Skin of body (tissue), 3 donors: ENCODE measurements at places on chromosomes 1 and 21. TPM values are rescaled to one million over a fixed set of nuclear protein-coding genes. Genes with fewer than 3 reads are reported as not detected.

DNA sequence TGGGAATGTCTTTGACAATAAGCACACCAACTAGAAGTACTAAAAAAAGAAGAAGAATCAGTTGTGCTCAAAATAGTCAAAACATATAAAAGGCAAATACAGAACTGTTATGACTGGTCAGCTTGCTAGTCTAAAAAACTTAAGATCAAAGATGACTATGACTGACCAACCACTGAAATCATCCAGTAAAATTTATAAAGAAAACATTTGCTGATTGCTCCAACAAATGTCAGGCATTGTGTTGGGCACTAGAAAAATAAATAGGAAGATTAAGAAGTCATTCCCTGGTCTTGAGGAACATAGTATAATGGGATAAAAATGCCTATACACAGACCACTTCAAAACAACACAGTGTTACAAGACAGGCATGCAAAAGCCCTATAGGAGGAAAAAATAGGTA, 9.3 kb upstream of the ANGPTL3 start:
- no peak for DNase-seq

PLPP3 gene
- total RNA-seq = 124 TPM

GRCh38 chr1:12565966-12566352, 52.1 kb downstream of the DHRS3 start:
- DNase-seq = no peak

DNA sequence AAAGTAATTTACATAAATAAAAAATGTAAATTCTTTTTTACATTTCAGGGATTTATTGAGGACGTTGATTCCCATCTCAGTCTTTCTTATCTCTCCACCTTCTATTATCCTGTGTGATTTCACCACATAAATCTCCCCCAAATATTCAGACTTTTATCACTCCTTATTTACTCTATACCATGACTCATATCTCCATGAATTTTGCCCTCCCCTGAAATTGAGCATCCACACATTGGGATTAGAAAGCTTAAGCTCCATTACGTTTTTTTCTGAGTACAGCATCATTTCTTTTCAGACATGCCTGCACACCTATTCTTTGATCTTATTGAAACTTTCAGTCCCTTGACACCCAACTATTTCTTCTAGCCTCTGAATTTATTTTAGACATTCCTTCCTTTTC, 111.2 kb downstream of the IFI44 start:
- no peak for DNase-seq

DNA sequence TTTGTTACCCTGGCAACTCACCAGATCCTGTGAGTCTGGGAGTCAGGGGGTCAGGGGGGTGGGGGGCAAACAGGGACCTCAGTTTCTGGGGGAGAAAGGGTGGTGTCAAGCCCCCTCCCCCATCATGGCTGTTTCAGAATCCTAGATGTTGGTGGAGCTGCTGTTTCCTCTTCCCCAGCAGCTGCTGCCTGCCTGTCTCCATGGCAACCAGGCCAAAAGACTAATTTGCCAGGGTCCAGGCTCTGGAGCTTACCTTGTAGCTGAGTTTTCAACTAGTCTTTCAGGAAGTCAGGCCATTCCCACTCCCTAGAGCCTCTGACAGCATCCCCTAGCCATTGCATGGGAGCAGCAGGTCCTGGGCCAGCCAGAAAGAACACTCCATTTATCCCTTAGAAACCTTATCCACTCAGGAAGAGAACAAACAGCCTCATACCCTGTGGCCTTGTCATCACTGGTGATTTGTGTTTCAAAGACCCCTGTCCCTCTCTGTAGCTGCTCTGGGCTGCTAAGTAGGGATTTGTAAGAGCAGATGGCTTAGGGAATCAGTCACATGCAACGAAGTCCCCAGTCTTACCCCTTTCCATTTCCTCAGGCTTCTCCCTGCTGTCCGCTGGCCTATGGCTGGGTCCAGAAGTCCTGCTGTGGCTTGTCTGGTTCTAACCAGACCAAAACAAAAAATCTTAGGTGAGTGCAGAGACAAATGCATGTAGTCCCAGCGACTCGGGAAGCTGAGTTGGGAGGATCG, 21.5 kb upstream of the STMN1 start:
- no peak for DNase-seq

GRCh38 chr1:177865807-177866206, 104.1 kb downstream of the SEC16B start:
- no peak for DNase-seq

DNA sequence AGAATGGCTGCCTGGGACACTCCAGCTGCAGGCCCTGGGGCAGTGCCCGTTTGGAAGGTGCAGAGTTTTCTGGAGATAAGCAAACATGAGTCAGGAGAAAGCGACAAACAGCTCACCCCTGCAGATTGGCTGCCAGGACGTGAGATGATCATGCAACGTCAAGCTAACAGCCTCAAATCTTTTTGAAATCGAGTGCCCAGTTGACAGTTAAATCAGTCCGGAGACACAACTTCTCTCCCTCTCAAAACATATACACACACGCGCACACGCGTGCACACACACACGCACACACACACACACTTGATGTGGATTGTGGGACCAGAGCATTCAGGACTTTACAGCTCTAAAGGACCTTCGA, 49.4 kb downstream of the TENT5C start:
- DNase-seq = no peak

DNA sequence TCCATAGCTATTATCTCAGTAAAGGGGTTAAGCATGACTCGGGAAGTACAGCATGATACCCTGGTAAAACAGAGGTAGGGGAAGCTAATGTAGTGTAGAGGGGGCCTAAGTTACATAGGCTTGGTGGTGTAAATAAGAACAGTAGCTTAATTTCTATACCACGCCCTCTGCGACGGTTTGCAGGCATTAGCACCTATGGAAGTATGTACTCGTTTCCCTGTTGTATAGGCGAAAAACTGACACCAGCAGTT, 470 bp upstream of the NAXE start:
- DNase-seq = no peak

GRCh38 chr1:209250861-209251636, 332.5 kb upstream of the CAMK1G start:
- DNase-seq = no peak

LCE6A gene
- 4.4 TPM for total RNA-seq

DNA sequence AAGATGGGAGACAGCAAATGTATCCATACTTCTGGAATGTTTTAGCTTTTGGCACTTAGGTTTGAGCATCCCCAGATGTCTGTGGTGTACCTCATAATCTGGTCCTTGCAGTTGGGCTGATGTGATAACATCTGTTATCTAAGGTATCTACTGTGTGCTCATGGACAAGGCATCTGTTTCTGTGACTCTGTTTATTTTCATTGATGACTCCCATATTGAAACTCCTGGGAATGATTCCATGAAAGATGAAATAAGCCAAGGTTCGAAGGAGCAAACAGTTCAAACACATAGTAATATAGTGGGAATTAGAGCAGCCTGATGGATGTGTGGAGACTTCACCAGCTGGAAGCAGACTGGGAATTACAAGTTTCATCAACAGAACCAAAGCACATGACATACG, 20.7 kb upstream of the TRIM45 start:
- DNase-seq = no peak

PHGDH gene
- 99.7 TPM for total RNA-seq

DNA sequence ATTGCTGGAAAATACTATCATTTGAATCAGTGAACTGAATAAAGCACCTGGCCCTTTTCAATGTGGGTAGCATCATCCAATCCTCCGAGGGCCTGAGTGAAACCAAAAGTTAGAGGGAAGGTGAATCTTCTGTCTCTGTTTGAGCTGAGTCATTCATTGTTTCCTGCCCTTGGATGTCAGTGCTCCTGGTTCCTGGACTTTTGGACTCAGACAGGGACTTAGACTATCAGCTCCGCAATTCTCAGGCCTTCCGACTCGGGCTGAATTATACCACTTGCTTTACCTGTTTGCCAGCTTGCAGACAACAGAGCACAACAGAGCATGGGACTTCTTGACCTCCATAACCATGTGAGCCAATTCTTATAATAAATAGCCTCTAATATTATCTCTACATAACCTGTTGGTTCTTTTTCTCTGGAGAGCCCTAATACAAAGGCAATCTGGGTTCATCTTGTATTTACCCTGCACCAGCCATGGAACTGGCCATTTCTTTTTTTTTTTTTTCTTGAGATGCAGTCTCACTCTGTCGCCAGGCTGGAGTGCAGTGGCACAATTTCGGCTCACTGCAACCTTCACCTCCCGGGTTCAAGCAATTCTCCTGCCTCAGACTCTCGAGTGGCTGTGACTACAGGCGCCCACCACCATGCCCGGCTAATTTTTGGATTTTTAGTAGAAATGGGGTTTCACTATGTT, 19.2 kb upstream of the VASH2 start:
- DNase-seq = no peak

DNA sequence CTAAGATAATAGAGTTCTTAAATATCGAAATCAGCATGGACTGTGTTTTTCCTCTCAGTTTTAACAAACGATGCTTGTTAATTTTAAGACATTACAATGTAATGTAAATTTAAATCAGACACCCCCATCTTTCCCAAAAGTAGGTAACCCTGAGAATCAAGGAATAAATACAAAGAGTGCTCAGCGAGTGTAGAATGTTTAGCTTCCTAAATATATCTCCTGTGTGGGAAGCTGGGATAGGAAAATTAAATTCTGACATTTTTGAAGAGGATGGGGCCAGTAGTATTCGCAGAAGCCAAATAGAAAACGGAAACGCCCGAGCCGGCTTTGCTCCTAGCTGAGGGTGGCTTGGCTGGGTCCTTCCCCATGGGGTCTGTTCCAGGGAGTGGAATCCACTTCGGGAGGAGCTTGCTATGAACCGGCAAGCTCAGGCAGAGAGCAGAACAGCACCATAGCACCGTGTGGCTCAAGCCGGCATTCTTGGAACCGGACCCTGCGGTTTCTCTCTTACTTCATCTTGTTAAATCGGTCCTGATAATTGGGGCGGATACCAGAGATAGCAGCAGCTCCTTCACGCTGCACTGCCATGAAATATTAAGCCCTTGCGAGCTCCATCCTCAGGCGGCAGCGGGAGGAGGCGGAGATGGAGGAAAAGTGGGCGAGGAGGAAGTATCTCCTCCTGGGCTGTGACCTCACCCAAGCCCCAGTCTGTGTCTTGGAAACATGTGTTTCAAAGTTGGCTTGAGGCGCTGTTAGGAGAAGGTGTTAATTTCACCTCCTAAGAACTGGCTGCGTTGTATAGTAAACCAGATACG, 24.9 kb downstream of the MAP3K7CL start:
- DNase-seq = no peak

DNA sequence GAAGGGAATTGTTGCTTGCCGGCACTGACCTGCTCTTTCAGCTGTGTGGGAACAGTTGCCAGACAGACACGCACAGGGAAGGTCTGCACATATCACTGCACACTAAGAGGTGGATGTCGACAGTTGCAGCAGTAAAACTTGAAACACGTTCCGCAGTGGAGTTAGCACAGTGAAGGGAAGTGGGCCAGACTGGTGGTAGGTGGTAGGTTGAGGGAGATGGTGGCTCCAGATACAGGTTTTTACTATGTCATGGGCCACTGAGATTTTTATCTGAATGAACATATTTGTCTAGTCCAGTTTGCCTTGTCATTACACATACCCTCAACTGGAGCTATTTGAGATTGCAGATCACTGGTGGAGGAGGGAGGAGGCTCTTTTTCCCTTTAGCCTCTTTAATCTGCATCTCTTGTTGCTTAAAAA, 13.5 kb downstream of the MRPS6 start:
- no peak for DNase-seq

DNA sequence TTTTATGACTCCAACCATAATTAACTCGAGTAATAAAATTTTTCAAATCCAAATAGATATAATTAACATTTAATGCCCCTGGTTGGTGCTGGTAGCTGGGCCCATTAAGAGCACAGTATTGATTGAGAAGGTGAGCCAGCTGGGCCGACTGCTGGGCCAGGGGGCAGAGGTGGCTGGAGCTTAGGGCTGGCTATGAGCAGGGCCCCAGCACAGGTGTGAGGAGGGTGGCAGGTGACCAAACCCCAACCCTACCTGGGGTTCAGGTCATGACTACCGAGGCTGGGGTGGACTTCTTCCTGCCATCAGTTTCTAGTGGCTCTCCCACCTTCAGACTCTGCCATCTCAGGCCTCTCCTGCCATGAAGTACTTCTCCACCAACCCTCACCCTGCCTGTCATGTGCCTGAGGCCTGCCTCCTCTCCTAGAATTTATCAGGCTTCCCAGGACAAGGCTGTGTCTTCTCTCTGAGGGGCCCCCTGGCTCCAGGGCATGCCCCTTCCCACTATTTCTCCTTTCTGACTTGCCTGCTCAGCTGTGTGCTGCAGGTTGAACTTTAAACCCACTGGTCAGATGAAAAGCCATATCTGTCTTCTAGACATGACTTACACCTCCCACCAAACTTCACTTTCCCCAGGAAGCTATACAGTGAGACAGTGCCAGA, 85.6 kb downstream of the TMEM53 start:
- no peak for DNase-seq

GRCh38 chr1:21955501-21956281, 18.6 kb upstream of the HSPG2 start:
- no peak for DNase-seq
